Chondrocyte (in vitro differentiated cells): ENCODE measurements at places on chromosomes 6 and 20. TPM values are rescaled to one million over a fixed set of nuclear protein-coding genes. Genes with fewer than 3 reads are reported as not detected.

- peaks cover 8% of the 10 kb centered on the region for H3K36me3 ChIP-seq
- H3K27ac ChIP-seq = peak overlapping the region; percentile 94
- H3K4me1 ChIP-seq = peaks cover 66% of the 10 kb centered on the region
- H3K4me3 ChIP-seq = peak overlapping the region; percentile 23
Observed at GRCh38 chr6:35602133-35602946, 86.4 kb downstream of the FKBP5 start.

GRCh38 chr20:15582146-15582760, 991.0 kb downstream of the KIF16B start:
- DNase-seq = no peak
- H3K4me1 ChIP-seq = no peaks in the 10 kb centered on the region
- no peak overlapping the region for H3K4me3 ChIP-seq

DNA sequence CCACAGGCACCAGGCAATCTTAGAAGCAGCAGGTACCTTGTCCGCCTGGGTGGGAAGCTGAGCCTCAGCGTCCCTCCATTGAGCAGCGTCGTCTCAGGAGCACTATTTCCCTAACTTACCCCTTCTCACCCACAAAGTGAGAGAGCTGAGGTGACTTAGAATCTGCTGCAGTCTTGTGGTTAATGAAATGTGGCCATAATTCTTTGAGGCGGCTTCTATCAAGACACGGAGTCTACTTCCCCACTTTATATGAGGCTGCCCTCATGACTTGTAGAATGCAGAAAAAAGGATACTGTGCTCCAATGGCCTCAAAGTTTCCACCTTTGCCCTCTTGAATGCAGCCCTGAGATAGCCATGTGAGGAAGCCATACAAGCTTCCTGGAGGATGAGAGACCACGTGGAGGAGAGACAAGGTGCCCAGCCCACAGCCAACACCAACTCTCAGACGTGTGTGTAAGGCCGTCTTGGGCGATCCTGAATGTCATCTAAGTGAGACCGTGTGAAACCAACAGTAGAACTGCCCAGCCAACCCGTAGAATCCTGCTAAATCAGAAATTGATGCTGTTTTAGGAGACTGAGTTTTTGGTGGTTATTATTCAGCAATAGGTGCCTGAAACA, 9.1 kb upstream of the TAGAP start:
- no peaks in the 10 kb centered on the region for H3K36me3 ChIP-seq
- no peak overlapping the region for H3K4me3 ChIP-seq
- H3K27me3 ChIP-seq = peaks cover 29% of the 10 kb centered on the region
- no peak for DNase-seq

- peaks cover 11% of the 10 kb centered on the region for H3K4me1 ChIP-seq
- H3K27me3 ChIP-seq = no peaks in the 10 kb centered on the region
- no peak overlapping the region for H3K27ac ChIP-seq
- DNase-seq = no peak
Observed at GRCh38 chr20:44997171-44997570, 30.9 kb downstream of the STK4 start.

DNA sequence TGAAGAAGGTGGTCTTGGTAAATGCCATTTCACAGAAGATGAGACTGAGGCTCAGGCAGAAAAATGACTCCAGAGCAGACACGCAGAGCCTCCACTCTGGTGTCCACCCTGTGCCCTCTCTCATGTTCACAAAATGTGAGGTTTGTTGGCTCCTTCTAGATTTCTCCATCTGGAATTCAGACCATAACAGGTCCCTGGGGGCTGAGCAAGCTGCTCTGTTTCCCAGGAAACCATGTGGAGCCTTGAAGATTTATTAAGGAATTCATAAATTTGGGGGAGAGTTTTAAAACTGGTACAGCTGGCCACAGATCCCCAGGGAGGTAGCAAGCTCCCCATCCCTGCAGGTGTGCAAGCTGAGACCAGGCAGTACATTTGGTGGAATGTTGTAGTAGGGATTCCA, 38.8 kb upstream of the SIRPA start:
- H3K27ac ChIP-seq = no peak overlapping the region
- no peaks in the 10 kb centered on the region for H3K36me3 ChIP-seq
- H3K4me3 ChIP-seq = no peak overlapping the region
- H3K27me3 ChIP-seq = no peaks in the 10 kb centered on the region
- no peak for DNase-seq
- H3K4me1 ChIP-seq = peaks cover 10% of the 10 kb centered on the region

GRCh38 chr6:126396131-126396530, 56.2 kb downstream of the CENPW start:
- H3K36me3 ChIP-seq = no peaks in the 10 kb centered on the region
- no peaks in the 10 kb centered on the region for H3K4me1 ChIP-seq
- no peak for DNase-seq
- no peaks in the 10 kb centered on the region for H3K27me3 ChIP-seq
- no peak overlapping the region for H3K4me3 ChIP-seq

DNA sequence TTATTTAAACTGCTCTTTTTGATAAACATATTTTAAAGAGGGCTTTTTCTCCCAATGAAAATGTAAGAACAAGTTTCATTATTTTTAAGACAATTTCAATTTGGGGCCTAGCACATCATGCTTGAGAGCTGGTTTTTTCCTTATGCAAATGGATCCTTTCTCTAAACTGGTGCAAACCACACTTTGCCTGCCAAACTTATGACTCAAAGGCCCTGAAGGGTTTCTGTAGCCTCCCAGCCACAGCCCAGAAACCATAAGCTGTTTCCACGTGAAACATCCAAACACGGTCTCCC, 451 bp upstream of the HSF2 start:
- H3K36me3 ChIP-seq = no peaks in the 10 kb centered on the region
- H3K27me3 ChIP-seq = no peaks in the 10 kb centered on the region
- peak overlapping the region; percentile 93 for H3K27ac ChIP-seq

- no peak for DNase-seq
- H3K4me1 ChIP-seq = no peaks in the 10 kb centered on the region
- no peaks in the 10 kb centered on the region for H3K36me3 ChIP-seq
- no peaks in the 10 kb centered on the region for H3K27me3 ChIP-seq
- no peak overlapping the region for H3K27ac ChIP-seq
- no peak overlapping the region for H3K4me3 ChIP-seq
Observed at GRCh38 chr20:4193069-4193452, 177.7 kb upstream of the RNF24 start.

- no peak overlapping the region for H3K27ac ChIP-seq
- peak; percentile 71 for DNase-seq
- H3K27me3 ChIP-seq = peaks cover 30% of the 10 kb centered on the region
Observed at GRCh38 chr20:967796-968742, 34.0 kb downstream of the RSPO4 start.

DNA sequence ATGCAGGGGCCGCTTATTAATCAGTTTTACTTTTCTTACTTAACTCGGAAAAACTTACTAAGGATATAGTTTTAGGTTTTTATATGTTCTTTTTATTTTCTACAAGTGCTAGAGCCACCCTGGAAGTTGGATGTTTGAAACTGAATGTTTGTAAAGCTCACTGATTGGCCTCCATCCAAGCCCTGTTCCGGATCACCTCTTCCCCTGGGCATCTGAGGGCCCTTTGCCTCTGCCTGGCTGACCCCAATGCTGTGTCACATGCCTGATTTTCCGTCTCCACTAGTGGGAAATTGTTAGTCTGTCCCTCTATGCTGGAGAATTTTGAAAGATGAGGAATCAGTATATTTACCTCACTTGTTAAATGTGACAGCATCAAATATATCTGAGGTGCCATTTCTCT, 79.3 kb downstream of the SLC35F1 start:
- H3K4me1 ChIP-seq = no peaks in the 10 kb centered on the region
- no peaks in the 10 kb centered on the region for H3K36me3 ChIP-seq
- no peak overlapping the region for H3K4me3 ChIP-seq
- no peak overlapping the region for H3K27ac ChIP-seq
- DNase-seq = no peak
- no peaks in the 10 kb centered on the region for H3K27me3 ChIP-seq

GRCh38 chr6:11011787-11012234, 32.3 kb downstream of the ELOVL2 start:
- H3K36me3 ChIP-seq = no peaks in the 10 kb centered on the region
- peak overlapping the region; percentile 86 for H3K27ac ChIP-seq
- no peaks in the 10 kb centered on the region for H3K27me3 ChIP-seq
- peaks cover 66% of the 10 kb centered on the region for H3K4me1 ChIP-seq
- no peak for DNase-seq

DNA sequence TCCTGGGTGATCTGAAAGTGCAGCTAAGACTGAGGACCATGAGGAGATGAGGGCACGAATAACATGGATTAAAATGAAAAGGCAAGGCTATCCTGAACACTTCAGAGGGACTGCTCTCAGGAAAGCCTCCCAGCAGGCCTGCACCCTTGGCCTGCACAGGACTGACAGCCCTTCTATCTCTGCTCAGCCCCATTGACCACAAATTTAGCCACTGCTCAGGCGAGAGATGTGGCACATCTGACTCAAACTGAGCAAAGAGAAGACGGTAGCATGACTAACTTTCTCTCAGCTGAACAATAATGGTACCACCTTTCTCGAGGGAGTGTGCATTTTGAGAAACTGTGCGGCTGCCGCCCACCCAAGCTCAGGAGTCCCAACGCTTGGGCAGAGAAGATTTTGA, 257.5 kb downstream of the ADGB start:
- no peaks in the 10 kb centered on the region for H3K27me3 ChIP-seq
- no peak overlapping the region for H3K27ac ChIP-seq
- no peak for DNase-seq

- peaks cover 23% of the 10 kb centered on the region for H3K36me3 ChIP-seq
- no peak overlapping the region for H3K27ac ChIP-seq
- H3K4me1 ChIP-seq = no peaks in the 10 kb centered on the region
Observed at GRCh38 chr6:130140084-130140483, 82.7 kb downstream of the SAMD3 start.

GRCh38 chr6:44795326-44795725, 407.8 kb downstream of the CDC5L start:
- no peak overlapping the region for H3K27ac ChIP-seq
- no peaks in the 10 kb centered on the region for H3K36me3 ChIP-seq
- no peaks in the 10 kb centered on the region for H3K27me3 ChIP-seq
- no peak overlapping the region for H3K4me3 ChIP-seq
- no peak for DNase-seq

GRCh38 chr6:87736809-87737540, 34.9 kb upstream of the AKIRIN2 start:
- no peaks in the 10 kb centered on the region for H3K27me3 ChIP-seq
- H3K36me3 ChIP-seq = no peaks in the 10 kb centered on the region
- DNase-seq = no peak

Gene POM121L2
- not detected in 3 replicates for total RNA-seq

Gene WFDC12
- not detected in 3 replicates for total RNA-seq

Gene YTHDF1
- 39.1 to 43.6 TPM (median 41.3 TPM) in 3 replicates for total RNA-seq

Gene DEFB132
- not detected in 3 replicates for total RNA-seq
